Inflammatory macrophage (primary cell): ENCODE measurements at places on chromosomes 3 and 15.
A peak's percentile ranks its signal among the peaks of the same experiment; 100 is the strongest.

- DNase-seq, result peak; percentile 31
Observed at GRCh38 chr15:54884312-54884711, 312.4 kb downstream of the RSL24D1 start.

DNA sequence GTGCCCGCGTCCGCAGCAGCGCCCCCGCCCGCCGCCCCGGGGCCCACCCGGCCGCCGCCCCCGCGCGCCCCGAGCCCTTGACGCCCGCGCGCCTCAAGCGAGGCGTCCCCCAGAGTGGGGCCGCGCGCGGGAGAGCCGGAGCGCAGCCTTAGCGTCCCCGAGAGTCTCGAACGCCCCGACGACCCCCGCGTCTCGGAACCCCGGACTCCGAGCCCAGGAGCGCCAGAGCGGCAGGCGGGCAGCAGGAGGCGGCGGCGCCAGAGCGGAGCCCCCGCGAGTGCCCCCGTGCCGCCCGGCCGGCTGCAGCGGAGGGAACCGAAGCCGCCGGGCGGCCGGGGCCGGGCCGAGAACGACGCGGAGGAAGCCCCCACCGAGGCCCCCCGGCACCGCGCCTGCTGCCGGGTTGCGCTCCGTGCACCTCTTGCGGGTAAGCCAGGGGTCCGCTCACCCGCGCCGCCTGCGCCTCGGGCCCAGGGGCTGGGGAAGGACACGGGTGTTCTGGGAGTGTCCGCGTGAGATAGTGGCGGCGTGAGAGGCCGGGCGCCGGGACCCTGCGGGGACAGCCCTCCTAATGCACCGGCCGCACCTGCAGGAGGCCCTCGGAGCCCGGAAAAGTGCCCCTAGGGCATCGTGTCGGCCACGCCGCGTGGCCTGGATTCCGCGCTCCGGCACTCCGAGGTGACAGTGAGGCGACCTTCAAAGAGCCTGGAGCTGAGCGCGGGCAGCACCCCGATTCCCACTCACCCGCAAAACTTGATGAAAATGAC, 52.0 kb upstream of the ULK4 start:
- no peak for DNase-seq

GRCh38 chr3:127886231-127886955, 28.6 kb upstream of the KBTBD12 start:
- no peak for DNase-seq

DNA sequence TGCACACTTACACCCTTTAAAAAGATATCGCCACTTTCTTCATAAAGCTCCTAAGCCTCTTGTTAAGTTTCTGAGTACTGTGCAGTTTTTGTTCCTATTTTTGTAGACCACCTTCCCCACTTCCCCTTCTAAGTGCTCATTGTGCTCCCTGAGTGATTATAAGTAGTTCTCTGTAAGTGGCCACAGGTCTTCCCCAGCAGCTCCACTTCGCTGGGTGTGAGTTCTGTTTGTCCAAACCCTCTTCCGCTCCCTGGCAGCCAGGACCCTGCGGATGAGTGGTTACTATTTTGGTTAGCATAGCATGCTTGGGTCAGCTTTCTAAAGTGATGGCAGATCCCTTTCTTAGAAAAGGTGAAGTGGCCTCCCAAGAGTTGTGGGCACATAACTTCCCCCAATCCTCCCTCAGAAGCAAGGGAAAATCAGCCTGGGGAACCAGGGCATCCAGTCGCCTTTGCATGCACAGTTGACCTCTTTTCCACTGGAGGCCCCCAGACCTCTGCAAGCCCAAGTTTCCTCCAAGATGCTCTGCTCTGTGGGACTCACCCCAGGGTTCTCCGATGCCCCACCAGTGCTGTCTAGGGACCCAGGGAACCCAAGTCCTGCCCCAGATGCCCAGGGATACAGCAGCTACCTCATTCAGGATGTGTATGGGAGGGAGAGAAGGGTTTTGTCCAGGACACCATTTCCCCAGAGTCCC, 69.6 kb downstream of the ATP10A start:
- peak; percentile 85 for DNase-seq

DNA sequence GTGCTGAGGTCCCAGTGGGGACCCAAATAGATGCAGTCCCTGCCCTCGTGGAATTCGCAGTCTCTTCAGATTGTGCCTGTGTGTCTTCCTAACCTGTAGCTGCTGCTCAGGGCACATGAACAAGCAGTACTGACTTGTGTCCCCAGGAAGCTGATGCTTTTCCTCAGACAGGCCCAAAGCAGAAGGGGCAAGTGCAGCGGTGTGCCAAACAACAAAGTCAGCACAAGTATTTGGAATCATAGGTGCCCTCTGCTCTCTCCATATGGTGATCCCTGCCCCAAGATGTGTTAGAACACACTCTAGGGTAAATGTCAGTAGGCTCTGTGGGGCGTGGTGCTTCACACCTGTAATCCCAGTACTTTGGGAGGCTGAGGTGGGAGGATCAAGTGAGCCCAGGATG, 21.9 kb downstream of the BHLHE40 start:
- no peak for DNase-seq
